ENCODE measurements at places on chromosomes 7 and 10.
A peak's percentile ranks its signal among the peaks of the same experiment; 100 is the strongest.

DNA sequence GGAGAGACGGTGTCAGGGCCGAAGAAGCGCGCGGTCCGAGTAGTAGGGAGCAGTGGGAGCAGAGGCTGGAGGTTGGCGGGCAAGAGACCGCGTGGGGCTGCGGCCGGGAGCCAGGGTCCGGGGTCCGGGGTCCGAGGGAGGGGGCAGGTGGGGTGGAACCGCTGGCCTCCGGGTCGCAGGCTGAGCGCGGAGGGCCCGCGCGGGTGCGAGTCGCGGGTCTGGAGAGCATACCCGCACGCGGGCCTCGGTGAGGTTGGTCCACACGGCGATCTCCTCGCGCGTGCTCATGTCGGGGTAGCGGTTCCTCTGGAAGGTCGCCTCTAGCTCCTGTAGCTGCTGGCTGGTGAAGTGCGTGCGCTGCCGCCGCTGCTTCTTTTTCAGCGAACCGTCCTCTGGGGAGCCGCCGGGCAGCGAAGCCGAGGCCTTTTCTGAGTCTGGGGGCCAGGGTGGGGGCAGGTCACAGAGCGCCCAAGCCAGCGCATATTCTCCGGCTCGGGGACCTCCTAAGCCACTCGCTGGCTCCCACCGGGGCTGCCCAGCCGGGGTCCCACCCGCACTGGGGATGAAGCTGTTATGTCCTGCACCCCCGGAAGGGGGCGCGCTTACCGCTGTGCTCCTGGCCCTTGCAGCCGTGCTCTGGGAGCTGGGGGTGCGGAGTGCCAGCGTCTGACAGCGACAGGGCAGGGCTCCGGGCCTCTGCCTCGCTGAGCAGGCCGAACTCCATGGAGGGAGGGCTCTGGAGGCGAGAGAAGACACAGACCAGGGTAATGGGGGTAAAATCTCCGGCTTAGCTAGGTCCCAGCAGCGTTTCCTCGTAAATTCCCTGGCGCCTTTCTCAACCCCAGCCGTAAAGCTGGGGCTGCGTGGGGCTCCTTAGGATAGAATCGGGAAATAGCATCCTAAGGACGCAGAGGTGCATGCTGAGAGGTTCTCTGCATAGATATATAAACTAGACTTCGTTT lies 5.5 kb downstream of the ELOVL3 start:
- no peak for DNase-seq

- no peak for DNase-seq
Measured at GRCh38 chr10:88833723-88834122, 17.9 kb downstream of the ANKRD22 start.

DNA sequence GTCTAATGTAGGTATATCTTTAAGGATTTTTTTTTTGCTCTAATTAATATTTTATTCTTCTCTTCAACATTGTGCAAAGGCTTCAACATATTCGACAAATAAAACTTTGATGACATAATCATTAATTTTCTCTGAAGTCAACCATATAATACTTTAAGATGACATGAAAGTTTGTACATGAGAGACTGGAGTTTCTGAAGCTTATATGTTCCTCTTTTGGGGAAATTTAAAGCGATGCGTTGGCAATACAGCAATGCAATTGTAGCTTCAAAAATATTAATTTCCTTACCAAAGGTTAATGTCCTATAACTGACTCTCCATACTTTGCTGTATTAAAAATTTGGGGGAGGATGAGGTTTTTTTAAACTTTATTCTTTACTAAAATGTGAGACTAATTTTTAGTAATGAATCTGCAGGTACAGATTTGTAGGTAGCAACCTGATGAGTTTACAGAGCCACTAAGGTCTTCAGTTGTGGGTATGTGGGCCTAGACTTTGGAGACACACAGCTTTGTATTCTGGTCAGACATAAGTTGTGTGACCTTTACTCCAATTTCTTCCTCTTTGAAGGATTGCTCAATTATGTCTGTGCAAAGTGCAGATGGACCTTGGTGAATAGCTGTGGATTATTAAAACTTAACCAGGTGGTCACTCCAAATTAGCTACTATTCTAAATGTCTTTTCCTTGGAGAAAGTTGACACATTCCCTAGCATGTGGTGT lies 18.0 kb upstream of the LIPA start:
- no peak for DNase-seq

DNA sequence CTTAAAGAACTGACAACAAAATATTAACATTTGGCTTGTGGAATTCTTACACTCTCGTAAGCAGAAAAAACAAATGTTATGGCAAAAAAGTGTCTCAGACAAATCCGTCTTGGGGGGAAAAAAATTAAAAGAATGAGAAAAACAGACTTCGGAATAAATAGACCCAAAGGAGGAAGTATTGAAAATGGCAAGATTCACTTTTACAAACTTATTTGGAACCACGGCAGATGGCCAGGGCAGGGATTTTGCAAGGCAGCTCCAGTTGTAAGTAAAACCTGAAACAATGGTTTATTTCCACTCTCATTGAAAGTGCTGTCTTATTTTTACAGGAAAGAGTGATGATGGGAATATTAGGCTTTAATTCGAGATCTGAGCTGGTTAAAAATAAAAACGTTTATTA lies 1.5 kb upstream of the ZNF438 start:
- DNase-seq, result no peak

DNA sequence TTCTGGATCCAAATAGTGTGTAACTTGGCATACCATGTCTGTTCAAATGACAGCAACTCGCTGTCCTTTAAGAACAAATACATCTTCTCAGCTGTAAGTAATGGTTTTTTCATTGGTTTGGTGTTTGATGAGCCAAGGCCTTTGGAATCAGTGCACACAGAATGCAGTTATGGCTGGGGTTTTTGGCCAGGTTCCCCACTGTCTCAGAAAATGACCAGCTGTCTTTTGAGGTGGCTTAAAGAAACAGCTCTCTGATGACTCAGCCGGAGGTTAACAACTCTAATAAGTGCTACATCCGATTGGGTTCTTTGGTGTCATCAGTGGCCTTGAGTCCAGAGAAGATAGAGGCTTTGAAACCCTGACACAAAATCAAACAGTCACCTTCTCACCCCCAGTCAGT lies 688.4 kb downstream of the REEP3 start:
- DNase-seq, result no peak

DNA sequence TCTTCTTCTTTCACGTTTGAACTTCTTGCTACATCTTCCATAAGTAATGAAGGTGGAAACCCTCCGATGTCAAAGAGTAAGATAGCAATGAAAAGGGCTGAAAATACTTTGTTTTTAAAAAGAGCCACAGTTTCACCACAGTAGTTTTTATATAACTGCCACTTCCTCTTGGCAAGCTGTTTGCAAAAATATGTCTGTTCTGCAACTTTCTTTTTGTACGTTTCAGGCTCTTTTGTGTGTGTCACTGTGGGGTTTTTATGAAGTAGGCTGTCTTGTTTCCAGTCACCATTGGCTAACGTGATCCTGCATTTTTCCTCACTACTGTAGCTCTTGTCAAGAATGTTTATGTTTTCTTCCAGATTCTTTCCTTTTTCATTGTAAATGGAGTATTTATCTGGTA lies 55.6 kb downstream of the SLC16A9 start:
- DNase-seq, result no peak

DNA sequence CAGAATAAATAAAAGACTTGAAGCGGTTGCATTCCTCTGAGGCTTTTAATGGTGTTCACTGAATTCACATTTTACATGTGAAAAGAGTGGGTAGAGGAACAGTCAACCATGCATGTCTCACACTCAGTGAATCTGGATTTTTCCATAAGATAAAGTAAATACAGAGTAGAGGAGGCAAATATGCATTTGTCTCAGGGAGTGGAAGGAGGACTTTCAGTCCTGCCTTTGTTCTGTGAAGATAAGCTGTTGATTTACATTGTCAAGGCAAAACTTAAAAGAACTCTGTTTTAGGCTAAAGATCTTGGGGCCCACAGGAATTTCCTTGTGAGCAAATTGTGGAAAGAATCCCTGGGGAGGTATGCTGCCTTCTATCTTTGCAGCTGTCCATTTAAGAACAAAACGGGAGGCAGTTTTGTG lies 825.3 kb upstream of the MBL2 start:
- DNase-seq, result no peak

- peak; percentile 38 for DNase-seq
Measured at GRCh38 chr7:43612599-43613589, 30.0 kb downstream of the STK17A start.

GRCh38 chr7:40234046-40234445 lies 99.2 kb downstream of the SUGCT start:
- no peak for DNase-seq

- DNase-seq, result no peak
Measured at GRCh38 chr7:101386558-101387231, 24.0 kb downstream of the COL26A1 start.

GRCh38 chr7:154375956-154376355 lies 323.8 kb downstream of the DPP6 start:
- DNase-seq, result no peak

DNA sequence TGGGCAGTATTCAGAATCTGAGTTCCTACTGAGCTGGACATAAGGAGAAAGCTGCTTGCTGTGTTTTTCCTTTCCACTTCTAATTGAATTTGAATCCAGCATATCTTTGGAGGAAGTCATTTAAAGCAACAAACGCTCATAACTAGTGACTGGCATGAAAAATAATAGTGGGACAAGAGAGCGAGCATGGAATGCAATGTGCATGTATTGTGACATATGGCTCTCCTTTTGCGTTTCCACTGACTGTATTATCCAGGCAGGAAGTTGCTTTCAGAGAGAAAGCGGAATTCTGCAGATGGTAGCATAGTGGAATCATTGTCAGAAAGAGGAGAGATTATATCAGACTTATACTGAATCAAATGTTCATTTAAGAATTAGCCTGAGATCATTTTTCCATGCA lies 368.6 kb downstream of the REEP3 start:
- DNase-seq, result no peak

- no peak for DNase-seq
Measured at GRCh38 chr7:32163896-32164295, 93.7 kb upstream of the PDE1C start.

DNA sequence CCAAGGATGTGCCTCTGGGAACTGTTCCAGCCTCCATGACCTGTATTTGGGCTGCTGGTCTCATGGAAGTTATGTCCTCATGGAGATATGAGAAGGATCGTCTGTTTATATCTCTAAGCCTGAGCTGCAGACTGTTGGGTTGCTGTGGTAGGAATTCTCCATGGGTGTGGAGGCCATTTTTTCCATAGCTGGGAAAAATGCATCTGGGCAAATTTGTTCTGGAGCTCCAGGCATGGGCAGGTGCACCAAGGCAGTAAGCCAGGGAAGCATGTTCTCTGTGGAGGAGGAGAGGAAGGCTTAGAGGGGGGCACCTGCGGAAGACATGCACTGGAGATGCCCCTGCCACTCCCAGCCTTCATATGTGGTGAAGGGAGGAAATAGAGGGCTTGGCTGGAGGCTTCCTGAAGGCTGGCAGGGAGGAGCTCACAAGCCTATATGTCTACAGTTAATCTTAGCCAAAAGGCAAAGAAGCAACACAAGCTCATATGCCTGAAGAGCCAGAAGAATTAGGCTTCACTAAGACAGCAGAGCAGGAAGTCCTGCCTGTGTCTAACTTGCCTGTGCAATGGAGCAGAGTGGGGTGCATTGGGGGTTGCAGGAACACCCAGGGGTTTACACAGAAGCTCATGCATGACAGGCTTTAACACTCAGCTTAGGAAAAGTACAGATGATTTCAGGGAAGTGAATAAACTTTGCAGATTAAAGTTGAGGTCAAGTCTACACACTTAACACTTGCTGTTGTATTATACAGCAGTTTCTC lies 35.1 kb upstream of the CXCL12 start:
- no peak for DNase-seq

GRCh38 chr10:78829565-78829964 lies 239.2 kb upstream of the ZMIZ1 start:
- DNase-seq, result peak; percentile 39

DNA sequence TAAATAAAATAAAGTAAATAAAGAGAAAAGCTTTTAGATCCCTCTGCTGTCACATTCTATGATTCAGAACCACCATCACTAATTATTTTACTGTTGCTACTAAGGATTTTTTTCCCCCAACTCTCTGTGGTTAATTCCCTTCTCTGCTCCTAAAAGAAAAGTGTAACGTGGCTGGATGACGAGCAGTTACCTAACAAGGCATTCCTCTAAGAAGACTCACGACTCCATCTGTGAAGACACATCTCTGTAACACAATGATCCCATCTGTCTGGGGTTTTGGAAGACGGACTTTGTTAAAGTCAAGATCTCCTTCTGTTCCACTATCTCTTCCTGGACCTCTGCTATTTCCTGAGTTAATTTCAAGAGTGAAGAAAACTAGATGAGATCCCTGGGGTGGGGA lies 179.9 kb downstream of the SFMBT2 start:
- DNase-seq, result no peak

DNA sequence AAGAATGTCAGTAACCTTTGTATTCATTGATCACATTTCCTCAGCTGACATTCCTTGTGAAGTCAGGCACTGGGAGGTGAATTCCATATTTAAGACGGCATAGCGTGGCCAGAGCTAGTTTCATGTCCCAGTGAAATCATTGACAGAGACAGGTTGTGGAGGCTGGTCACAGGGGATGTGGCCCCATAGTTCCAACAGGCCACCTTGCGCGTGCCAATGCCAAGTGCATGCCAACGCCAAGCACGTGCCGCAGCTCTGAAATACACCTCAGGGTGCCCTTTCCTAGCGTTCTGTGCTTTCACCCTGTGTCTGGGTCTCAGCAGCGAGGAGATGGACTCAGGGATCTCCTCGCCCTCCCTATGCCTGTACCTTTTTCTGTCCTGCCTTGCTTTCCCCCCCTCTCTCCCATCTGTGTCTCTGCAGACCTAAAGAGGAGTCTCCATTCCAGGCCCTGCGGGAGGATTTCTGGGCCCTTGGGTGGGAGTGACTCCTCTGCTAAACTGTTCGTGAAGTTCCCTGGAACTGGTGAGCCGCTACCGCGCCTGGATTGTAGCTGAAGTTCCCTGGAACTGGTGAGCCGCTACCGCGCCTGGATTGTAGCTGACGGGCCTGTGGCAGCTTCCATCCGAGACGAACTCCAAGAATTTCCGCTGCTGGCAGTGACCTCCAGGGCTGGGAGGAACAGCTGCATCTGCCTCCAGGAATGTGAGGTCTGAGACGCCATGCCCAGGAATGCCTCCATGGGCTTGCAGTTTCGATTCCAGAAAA lies 19.7 kb downstream of the AQP1 start:
- no peak for DNase-seq

GRCh38 chr10:72340510-72341261 lies 14.0 kb downstream of the DNAJB12 start:
- DNase-seq, result no peak

- DNase-seq, result no peak
Measured at GRCh38 chr7:47471831-47472230, 110.1 kb downstream of the TNS3 start.

DNA sequence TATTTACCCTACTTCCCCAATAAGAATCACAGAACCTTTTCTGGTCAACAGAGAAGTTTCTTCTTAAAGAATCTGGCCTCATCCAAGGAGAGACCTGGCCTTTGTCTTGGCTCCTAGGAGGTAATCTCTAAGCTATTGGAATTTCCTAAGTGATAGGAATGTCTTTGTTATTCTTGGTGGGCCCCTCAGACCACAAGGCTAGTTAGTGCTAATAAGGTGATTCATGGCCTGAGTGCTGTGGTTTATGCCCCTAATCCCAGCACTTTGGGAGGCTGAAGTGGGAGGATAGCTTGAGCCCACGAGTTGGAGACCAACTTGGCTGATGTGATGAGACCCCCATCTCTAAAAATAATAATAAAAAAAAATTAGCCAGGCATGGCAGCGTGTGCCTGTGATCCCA lies 60.0 kb upstream of the CYP2C18 start:
- no peak for DNase-seq

GRCh38 chr7:22676385-22676784 lies 50.6 kb upstream of the IL6 start:
- DNase-seq, result no peak

Measured in BJ (cell line).